ENCODE measurements at places on chromosomes 7 and 10.

- DNase-seq: no peak
Measured at GRCh38 chr10:114492351-114493037, 88.2 kb upstream of the AFAP1L2 start.

GRCh38 chr10:76085817-76086167 lies 654.4 kb downstream of the LRMDA start:
- no peak for DNase-seq

DNA sequence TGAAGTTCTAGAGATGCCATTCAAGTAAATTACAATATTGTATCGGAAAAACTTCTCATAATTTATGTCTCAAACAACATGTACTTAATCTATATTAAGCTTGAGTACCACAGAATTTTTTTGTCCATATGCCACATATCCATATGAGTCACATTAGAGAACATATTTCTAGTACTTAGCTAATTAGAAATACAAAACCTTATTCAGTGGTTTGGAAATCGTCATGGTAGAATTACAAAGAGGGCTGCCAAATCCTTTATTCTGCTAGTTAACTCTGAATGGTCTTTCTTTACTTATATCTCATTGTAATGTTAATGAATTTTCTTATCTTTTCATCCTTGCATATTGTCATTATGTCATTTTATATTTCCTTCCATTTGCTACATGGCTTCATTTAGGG lies 9.0 kb upstream of the VIM start:
- no peak for DNase-seq

- no peak for DNase-seq
Measured at GRCh38 chr10:52706332-52707070, 66.1 kb downstream of the MBL2 start.

DNA sequence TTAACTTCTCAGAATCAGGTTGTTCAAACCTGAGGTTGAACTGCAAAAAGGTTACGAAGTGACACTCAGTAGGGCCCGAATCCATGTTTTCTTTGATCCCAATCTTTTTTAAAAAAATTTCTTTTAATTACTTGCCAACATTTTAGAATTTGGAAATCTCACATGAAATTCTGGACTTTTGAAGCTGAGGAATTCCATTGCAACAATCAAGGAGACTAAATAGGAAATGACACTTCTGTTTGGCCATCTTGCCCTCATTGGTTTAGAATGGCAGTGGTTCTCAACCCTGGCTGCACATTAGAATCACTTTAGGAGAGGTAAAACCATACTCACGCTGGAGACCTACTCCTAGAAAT lies 471 bp upstream of the TOMM7 start:
- no peak for DNase-seq

- no peak for DNase-seq
Measured at GRCh38 chr10:104077663-104078151, 8.0 kb downstream of the COL17A1 start.

DNA sequence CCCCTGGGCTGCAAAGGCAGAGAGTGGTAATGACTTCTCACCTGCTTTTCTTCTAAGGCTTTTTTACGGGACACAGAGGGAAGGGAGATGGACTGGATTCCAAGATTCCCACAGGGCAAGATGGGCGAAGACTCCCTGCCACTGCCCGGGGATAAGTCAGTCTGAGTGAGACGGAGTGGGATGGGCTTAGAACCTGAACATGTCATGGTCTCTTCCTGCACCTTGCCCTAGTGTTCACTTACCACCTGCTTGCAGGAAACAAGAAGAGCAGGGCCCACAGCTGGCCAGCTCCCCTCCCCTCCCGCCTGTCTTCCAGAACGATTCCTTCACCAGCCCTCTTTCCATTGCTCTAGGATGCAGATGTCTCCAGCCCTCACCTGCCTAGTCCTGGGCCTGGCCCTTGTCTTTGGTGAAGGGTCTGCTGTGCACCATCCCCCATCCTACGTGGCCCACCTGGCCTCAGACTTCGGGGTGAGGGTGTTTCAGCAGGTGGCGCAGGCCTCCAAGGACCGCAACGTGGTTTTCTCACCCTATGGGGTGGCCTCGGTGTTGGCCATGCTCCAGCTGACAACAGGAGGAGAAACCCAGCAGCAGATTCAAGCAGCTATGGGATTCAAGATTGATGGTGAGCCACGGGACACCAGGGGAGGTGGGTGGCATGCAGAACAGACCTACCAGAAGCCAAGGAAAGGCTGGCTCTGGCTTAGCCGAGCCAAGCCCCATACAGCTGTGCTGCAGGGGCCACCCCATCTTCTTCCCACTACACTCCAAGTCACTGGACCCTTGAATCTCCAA lies 1.3 kb downstream of the SERPINE1 start:
- no peak for DNase-seq

GRCh38 chr10:91551856-91552255 lies 81.0 kb downstream of the PPP1R3C start:
- peak; percentile 45 for DNase-seq

DNA sequence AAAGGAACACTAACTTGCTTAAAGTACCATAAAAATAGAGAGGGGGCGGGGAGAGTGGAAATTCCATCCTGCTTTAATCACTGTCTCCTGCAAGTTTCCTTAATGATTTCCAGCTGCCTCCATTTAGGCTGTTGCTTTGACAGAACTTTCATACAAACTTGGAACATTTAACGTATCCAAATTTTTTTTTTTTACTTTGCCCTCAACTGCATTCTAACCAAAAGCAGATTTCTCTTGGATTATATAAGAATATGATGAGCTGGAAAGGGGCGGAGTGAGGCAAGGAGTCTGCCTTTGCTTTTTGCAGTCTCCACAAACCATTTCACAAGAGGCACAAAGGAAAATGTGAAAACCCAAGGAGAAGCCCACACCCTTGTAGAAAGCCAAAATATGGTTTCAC lies 46.6 kb upstream of the COL1A2 start:
- no peak for DNase-seq

- DNase-seq: no peak
Measured at GRCh38 chr7:156772725-156773124, 120.3 kb downstream of the LMBR1 start.

DNA sequence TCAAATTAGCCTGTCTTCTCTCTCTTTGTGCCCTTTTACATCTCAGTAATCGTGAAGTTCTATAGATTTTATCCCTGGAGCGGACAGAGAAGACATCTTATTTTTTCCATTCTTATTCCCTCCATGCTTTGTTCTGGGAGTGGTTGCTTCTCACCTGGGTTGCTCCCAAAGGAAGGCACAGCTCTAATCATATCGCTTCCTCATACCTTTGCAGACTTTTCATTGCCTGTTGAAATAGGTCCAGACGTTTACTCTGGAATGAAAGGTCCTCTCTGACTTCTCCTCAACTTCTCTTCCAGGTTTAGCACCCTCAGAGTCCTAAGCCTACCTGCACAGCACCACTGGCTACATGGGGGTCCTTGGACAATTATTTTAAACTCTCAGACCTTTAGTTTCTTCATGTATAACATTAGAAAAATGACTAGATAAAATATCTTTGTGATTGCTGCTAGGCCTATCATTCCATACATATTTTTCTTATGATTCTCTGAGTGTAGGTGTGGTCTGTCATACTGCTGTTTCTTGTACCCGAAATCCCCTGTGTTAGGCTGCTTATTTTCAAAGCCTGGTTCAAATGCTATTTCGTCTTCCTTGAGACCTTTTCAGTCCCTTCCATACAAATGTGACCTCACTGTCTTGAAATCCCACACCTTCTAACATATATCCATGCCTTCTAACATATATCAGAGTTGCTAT lies 418.1 kb downstream of the GFRA1 start:
- no peak for DNase-seq

GRCh38 chr7:133344275-133344674 lies 91.4 kb downstream of the EXOC4 start:
- DNase-seq: no peak

- DNase-seq: no peak
Measured at GRCh38 chr7:5070206-5070605, 24.5 kb downstream of the RBAK start.

GRCh38 chr7:130458257-130458656 lies 17.4 kb upstream of the CEP41 start:
- no peak for DNase-seq

DNA sequence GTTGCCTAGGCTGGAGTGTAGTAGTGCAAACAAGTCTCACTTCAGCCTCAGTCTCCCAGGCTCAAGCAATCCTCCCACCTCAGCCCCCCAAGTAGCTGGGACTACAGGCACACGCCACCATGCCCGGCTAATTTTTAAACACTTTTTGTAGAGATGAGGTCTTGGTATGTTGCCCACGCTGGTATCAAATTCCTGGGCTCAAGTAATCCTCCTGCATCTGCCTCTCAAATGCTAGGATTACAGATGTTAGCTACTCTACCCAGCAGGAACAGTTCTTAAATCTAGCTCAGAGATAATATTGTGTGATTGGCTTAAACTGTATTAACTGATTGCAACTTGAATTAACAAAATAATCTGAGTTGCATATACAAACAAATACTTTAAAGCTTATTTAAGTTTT lies 82.9 kb downstream of the CDK14 start:
- DNase-seq: peak; percentile 65

Data from DMS 273 treated with DMSO at 0.1 percent for 48 hours (cell line).